ENCODE measurements at places on chromosomes 4 and X. TPM values are rescaled to one million over a fixed set of nuclear protein-coding genes. Genes with fewer than 3 reads are reported as not detected.

Gene FDCSP
- 424 TPM for polyA plus RNA-seq

Gene GPR34
- 6.2 TPM for polyA plus RNA-seq

Gene TRIM75
- not detected for polyA plus RNA-seq

Gene XAGE1A
- polyA plus RNA-seq = 0.46 TPM

Gene TRPC5OS
- polyA plus RNA-seq = not detected

Gene SNCA
- 1.7 TPM for polyA plus RNA-seq

DNA sequence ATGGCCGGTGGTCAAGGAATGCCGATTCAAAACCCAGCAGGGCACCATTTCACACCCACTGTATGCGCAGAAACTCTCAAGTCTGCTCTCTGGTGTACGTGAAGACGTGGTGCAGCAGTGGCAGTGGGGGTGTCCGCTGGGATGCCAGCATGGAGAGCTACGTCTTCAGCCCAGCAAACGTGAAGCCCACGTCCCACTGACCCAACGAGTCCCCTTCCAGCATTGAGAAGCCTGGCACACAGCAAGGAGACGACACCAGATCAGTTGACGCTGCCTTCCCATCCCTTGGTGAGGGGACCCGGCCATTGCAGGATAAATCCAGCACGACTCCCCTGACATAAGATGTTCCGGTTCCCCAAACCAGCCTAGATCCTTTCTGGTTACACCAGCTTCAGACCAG, 2.2 kb upstream of the PLXNB3 start:
- peak; percentile 50 for DNase-seq

GRCh38 chrX:7158468-7158990, 10.6 kb upstream of the PUDP start:
- no peak for DNase-seq

- no peak for DNase-seq
Observed at GRCh38 chrX:41522671-41523070, 75.5 kb downstream of the NYX start.

GRCh38 chr4:25567253-25567652, 88.4 kb upstream of the SLC34A2 start:
- no peak for DNase-seq

GRCh38 chr4:951186-951585, 18.9 kb downstream of the TMEM175 start:
- peak; percentile 52 for DNase-seq

DNA sequence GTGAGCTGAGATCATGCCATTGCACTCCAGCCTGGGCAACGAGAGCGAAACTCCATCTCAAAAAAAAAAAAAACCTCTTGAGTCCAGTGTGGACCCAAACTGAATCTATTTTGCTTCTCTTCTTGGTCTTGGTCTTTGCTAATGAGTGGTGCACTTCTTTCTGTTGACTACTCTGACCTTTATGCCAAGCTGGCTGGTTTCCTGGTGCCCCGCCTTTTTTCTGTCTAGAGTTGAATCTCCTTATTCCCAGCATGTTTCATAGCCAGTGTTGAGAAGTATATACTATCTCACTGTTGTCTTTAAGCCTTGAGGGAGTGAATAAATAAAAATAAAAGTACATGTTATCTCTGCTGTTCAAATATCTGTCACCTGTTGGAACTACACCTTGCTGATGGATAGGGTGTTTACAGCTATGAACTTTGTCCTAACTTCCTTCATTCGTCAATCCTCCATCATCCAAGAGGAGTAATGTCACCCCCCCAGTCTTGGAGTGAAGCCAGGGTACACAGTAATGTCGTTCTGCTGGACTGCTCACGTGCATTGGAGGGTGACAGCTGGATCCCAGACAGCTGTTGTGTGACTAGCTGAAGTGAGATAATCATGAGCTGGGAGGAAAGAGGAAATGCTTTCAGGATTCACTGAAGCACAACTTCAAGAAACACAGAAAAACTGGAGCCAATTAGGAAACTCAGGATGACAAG, 99.3 kb upstream of the PRKG2 start:
- no peak for DNase-seq

DNA sequence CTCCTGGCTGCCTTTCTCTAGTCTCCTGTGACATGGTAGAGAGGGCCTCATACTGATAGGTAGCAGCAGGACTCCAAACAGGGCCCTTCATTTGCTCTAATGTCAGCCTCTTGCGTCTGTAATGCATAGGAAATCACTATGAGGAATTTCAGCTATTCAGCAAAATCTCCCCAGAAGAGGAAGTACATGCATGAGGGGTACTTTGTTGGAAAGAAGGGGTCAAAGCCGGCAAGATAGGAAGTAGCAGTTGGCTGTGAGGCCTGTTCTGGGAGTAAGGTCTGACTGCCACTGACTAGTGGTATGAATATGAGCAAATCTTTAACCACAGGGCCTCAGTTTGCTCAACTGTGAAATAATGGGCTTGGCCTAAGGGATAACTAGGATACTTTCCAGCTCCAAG, 283.2 kb downstream of the ARHGAP10 start:
- DNase-seq = no peak

GRCh38 chr4:173835903-173836302, 305.9 kb upstream of the HAND2 start:
- DNase-seq = no peak

DNA sequence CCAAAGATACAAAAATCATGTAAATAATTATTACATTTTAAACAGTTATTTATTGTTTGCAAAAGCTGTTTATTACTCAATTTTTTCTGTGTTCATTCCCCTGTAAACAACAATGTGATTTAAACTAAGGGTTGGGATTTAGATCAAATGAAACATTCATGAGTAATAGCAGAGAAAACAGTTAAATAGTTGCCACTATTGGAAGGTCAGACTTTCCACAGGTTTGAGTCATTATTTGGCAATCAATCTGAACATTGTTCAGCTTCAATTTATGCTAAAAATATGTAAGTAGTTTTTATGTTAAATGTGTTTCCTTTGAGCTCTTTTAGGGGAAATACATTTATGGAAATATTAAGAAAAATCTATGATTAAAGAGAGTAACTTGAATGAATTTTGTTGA, 144.9 kb downstream of the STIM2 start:
- no peak for DNase-seq

- no peak for DNase-seq
Observed at GRCh38 chr4:36088542-36088941, 155.8 kb downstream of the ARAP2 start.

DNA sequence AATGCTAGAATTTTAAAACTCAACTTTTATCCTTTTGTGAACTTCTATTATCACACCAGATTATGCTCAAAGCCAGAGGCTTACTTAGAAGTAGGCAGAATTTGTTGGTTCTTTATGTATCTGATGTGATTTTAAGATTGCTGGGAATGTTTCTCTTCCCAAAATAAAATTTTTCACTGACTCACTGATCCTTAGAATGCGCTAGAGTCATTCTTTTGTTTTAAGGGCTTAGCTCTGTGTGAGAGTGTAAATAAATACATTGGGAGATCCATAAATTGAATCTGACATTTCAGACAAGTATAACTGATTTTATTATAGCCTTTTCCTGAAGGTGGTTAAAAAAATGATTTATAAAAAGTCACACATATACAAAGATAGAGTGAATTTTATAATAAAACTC, 101.3 kb downstream of the LARP1B start:
- DNase-seq = no peak

Data from spleen (tissue), 13 donors.